ENCODE measurements at places on chromosomes 2 and 18.

DNA sequence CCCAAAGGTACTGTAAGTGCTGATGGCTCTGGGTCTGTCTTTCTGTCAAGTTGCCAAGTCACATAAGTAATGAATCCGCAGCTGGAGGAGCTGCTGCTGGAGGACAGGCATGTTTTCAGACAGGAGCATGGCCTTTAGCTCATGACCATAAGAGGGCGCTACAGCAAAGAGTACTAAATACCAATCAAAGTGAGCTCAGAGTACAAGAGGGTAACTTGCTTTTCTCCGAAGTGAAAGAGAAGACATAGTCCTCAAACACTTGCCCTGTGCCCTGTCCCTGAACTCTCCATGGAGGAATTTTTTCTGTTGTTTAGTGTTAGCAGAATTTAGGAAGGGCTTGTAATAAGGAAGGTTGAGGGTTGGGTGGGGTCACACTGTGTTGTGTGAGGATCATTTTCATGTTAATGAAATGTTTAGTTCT, 58.0 kb upstream of the EML6 start:
- peak; percentile 75 for DNase-seq

- DNase-seq, result no peak
Observed at GRCh38 chr2:48134704-48135103, 228.4 kb upstream of the FBXO11 start.

GRCh38 chr2:2880938-2881337, 496.7 kb downstream of the EIPR1 start:
- no peak for DNase-seq

GRCh38 chr2:100692906-100693305, 127.0 kb upstream of the NPAS2 start:
- no peak for DNase-seq

DNA sequence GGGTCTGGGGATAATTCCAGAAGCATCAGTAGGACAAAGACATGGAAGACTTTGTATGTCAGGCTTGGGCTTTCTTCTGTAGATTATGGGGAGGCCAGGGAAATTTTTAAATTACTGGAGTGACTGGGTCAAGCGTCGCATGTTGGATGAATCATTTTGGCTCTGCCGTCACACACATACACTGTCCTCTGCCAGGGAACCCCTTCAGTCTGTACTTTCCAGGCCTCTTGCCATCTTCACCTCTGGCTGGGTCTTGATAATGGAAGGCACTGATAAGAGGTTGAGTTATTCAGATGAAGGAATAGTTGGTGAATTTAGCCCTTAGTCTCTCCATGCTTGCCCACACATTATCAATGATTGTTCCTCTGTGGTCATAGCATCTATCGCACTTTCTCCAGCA, 895.1 kb upstream of the CELF4 start:
- no peak for DNase-seq

GRCh38 chr2:210392469-210392881, 77.5 kb upstream of the MYL1 start:
- DNase-seq, result no peak

DNA sequence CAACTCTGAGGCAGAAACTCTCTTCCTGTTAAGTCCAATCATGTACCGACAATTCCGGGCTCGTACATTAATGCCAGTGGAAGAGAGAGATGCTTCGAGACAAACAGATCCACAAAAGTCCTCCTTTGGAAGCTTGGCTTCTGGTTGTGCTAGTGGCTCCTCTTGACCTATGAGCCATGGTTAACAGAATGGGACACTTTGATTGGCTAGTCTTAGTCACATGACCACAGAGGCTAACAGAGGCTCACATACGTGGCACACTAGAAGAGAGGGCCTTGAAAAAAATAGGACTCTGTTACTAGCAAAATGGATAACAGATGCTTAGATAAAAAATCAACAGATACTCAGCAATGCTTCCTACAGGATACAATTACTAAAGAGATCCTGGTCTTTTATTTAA, 1211.9 kb upstream of the GYPC start:
- no peak for DNase-seq

GRCh38 chr2:98118852-98119251, 31.9 kb downstream of the VWA3B start:
- DNase-seq, result no peak

- DNase-seq, result no peak
Observed at GRCh38 chr2:74659462-74659861, 5.4 kb downstream of the SEMA4F start.

GRCh38 chr2:56288838-56289580, 105.2 kb downstream of the CCDC85A start:
- DNase-seq, result no peak

GRCh38 chr2:195633974-195634373, 23.1 kb upstream of the SLC39A10 start:
- no peak for DNase-seq

DNA sequence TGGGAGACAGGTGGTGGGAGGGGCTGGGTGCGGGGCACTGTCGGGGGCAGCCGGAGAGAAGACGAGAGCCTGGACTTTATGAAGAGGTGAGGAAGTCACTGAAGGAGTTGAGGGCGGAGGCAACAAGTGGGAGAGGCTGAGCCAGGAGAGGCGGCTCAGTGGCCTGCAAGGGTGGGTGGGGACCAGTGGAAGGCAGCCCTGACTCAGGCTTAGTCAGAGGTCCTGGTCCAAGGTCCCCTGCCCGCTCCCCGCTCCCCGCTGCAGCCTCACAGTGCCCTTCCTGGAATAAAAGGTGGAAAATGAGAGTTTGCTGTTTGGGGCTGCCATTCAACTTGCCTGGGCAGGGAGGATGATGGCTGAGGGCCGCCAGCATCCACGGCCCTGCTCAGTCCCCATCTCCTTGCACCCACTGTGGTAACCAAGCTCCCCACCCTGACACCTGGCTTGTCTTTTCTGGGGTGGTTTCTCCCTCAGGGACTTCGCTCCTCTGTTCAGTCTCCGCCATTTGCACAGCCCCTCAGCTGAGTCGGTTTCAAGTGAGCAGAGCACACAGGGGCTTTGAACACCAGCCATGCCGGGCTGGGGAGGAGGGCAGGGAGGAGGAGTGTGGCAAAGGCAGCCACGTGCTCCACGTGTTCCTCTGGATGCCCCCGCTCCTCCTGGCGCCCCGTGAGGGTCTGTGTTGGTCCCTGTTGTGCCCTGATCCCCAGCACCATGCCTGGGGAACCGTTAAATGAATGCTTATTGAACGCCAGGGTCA, 13.7 kb upstream of the RALB start:
- no peak for DNase-seq

GRCh38 chr2:196143730-196144131, 27.6 kb downstream of the STK17B start:
- DNase-seq, result no peak

DNA sequence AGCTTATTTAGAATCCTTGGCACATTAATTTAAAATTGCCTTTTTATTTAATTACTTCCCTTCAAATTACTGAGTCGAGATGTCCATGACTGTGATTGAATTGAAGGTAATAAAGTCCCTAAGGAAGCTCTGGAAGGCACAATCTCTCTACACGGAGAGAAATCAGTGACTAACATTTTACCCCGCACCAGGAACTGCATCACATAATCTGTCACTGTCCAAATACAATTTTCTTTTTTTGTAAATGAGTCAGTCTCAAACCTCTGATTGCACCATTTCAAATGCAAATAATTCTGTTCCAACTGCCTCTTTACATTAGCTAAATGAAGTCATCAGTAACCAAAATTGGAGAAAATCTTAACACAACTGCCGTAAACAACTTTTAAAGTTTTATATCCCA, 311.9 kb downstream of the CCDC178 start:
- DNase-seq, result no peak

DNA sequence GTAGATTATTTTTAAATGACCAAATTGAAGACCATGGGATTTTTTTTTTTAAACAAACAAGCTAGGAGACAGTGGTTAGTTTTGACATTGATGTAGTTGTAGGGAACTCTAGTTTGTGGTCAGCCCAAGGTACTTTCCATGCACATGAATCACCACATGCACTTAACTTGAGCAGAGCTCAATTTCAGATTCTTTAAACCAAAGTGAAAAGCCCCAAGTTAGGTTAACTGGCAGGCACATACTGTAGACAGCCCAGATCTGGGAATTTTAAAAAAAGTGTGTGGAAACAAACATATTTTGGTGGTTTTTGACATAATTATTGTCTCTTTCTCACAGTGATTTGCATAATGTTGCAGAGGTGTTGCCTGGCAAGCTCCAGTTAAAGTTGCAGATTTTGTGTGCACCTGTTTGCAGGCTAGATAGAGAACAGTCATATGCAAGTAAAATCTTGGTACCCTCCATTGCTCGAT, 88.4 kb downstream of the BCL2L11 start:
- no peak for DNase-seq

DNA sequence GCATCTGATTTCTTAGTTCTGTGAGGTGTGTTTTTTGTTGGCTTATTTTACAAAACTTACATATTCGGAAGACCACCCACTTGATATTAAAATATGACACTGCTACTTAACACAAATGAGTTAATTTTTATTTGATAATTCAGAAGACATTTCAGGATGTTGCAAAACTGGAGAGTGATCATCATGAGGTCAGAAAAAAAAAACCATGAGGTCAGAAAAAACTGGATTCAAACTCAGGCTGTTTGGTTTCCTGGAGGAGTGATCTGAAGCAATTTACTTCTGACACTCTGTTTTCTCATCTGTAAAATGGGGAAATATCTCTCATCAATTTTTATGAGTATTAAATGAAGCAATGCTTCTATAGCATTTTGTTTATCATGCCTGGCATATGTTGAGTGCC, 1.8 kb upstream of the CCBE1 start:
- no peak for DNase-seq

- no peak for DNase-seq
Observed at GRCh38 chr2:69958480-69958879, 3.0 kb downstream of the ASPRV1 start.

- DNase-seq, result no peak
Observed at GRCh38 chr18:58288921-58289797, 245.1 kb downstream of the NEDD4L start.

DNA sequence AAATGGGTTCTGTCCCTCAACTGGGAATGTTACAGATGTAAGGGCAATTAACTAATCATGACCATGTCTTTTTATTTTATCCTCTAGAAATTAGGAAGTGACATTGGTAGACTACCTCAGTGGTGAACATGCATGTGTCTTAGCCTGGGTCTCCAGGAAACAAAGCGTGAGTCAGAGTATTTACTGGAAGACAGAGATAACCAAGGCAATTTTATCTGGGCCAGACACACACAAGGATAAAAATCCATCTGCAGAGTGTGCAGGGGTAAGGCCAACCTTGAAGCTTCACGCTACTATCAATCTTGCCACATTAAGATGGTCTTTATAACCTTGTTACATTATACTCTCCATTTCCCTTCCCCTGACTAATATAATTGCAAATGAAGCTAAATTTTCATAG, 487.5 kb downstream of the SUCLG1 start:
- DNase-seq, result no peak

DNA sequence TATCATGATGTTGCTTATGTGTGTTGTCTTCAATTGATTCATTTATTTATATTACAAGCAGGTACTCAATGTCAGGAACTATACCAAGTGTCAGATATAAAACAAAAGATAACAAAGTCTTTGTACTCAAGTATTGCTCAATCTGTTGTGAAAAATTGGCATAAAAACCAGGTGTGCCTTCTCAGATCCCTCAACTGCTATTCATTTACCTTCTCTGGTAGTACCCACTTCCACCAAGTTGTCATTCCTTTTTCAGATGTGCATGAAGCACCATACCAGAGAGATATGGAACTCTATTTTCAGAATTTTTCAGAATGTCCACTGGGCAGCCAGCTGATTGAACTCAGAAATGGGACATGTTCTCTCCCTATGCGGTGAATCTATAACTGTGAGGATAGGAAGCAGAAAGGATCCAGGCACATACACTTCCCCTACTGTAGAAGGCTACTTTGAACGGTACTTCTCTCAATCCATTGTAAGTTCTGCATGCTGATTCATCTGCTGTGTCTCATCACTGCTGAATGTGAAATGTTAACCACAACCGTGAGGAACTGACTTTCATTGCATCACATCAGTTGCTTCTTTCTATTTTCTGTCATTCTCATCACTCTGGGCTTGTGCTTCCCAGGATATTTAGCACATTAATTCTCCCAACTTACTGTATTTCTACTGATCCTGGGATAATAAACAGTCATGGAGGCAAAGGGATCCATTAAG, 1621.3 kb downstream of the SUCLG1 start:
- no peak for DNase-seq

GRCh38 chr2:88099798-88100488, 27.9 kb downstream of the FABP1 start:
- DNase-seq, result peak; percentile 58

DNA sequence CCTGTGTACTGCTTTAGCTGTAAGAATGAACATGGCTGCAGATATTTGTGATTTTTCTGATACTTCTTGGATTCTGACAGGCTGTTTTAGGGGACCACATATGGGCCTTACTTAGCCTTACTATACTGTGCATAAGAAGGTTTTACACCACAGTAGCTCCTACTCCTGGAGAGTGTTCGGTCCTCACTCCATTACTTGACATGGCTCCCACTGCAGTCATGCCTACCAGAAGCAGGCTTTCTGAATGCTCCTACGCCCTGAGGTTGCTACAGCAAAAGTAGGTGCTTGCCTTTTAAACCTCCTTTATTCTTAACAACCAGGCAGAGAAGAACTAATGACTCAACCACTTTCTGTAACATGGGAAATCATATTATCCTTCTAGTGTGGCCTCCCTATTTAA, 125.2 kb upstream of the MAP2 start:
- no peak for DNase-seq

GRCh38 chr2:144310484-144310883, 209.4 kb downstream of the ZEB2 start:
- DNase-seq, result no peak

DNA sequence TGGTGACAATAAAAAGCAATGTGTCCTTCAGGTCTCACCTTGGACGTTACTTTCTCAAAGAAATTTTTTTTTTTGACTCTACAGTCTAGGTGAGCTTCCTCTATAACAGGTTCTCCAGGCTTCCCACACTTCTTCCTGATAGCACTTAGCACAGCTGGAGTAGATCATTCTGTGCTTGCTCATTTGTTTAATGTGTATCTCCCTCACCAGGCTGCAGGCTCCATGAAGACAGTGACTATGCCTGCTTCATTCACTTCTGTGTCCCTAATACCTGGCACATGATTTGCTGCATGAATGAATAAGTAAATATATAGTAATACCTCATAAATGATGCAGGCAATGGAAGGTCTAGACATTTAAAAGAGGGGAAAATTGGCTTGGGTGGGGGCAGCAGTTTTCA, 109.9 kb upstream of the CD302 start:
- DNase-seq, result no peak

DNA sequence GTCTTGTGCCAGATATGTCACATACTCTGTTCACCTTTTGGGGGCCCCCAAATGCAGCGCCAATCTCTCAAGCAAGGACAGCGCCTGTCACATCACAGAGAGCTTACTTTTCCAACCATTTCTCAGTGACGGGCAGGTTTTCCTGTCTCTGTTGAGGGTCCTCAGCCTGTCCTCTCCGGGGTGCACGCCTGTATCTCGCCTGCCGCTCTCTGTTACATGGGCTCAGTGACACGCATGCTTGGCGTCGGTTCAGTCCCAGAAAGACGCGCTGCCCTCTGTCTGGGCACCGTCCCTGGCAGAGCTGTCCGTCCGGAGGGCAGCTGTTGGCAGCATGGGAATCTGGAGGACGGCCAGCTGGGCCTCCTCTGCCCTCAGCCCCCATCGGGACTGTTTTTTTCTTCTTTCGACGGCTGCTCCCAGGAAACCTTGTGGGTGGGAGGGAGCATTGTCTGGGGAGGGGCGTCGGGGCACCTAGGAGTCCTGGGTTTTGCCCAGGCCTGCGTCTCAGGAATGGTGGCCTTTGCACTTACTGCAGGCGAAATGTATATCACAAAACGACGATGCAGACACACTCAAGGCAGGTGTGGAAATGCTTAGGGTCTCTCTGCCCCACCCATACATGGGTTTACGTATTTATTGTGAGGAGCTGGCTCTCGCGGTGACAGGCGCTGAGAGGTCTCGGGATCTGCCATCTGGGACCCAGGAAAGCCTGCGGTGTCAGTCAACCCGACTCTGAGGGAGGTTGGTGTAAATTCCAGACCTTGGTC, 30.9 kb downstream of the RTP5 start:
- no peak for DNase-seq

All from NCI-H524 (cell line).